ENCODE measurements at places on chromosomes 5 and 9.

DNA sequence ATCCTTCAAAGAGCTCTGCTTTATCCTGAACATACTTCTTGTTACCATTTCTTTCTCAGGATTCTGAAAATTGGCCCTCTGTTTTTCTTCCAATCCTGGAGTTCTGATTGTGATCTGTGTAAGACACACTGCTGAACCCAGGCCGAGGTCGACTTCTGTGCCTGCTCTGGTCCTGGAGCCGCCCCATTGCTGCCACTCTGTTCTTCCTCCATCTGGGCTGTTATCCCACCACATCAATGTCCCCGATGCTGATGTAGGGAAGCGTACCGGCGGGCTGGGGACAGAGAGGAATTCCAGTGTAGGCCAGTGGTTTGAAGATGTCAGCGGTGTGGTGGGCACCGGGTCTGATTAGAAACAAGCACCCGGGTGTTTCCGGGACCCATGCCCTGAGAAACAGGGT, 102.5 kb downstream of the LIFR start:
- no peak for DNase-seq

GRCh38 chr9:93646640-93647178, 70.3 kb downstream of the PHF2 start:
- DNase-seq = no peak

DNA sequence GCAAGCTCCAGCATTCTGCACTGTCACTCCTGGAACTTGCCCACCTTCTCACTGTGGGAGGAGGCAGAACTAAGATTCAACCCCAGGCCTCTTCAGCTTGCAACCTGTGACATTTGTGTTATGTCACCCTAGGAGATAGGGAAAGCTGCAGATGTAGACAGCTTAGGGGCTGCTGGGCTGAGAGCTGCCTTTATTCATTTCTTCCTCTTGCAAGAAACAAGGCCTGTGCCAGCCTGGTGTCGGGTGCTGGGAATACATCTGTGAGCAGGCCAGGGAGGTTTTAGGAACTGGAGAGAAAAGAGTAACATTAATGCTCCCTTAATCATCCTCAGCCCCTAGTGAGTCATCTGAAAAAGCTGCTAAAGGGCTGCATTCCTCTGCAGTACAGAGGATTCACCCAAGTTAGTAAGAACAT, 101.8 kb downstream of the FGF18 start:
- no peak for DNase-seq

DNA sequence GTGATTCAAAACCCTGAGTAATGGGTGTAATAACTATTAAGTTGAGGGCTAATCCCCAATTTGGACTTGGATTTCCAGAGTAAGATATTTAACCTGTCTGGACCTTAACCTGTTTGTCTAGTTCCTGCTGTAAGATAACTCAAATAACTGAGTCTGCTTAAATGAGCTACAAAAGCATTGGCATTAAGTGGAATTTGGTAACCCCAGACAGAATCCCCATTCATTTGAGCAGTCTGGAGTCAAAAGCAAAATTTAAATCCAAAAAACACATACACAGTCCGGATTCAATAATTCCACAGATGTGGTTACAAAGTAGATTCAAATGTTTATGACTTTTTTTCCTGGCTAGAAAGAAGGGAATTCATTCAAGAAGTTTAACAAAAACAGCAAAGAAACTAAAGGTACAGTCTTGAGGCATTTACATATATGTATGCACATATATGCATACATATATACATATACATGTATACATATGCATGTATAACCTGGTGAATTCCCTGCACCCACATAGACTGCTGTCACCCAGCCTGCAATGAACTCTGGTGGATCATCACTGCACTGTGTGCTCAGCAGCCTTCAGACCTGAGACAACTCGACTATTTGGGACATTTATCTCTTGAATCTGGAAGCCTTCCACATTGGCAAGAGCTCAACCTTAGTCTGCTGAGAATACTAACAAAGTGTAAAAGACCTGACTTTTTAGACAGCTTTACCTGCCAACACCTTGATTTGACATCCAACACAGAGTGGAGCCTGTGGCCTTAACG, 205.4 kb downstream of the LURAP1L start:
- no peak for DNase-seq

DNA sequence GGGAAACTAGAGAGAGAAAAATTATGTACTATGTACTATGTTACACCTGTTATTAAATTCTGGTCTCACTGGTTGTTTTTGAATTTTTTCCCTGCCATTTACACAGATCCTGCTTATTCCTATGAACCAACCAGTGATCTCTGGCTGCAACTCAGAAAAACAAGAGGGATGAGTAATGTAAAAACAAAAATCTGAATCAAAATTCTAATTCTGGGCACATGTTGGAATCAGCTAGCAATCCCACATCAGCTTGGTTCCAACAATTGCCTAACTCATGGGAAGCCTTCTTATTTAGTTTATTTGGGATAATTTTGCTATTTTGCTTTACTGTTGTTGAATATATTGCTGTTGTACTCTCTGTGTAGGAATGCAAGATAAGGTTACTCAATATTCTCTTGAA, 78.3 kb downstream of the PLK2 start:
- DNase-seq = no peak

DNA sequence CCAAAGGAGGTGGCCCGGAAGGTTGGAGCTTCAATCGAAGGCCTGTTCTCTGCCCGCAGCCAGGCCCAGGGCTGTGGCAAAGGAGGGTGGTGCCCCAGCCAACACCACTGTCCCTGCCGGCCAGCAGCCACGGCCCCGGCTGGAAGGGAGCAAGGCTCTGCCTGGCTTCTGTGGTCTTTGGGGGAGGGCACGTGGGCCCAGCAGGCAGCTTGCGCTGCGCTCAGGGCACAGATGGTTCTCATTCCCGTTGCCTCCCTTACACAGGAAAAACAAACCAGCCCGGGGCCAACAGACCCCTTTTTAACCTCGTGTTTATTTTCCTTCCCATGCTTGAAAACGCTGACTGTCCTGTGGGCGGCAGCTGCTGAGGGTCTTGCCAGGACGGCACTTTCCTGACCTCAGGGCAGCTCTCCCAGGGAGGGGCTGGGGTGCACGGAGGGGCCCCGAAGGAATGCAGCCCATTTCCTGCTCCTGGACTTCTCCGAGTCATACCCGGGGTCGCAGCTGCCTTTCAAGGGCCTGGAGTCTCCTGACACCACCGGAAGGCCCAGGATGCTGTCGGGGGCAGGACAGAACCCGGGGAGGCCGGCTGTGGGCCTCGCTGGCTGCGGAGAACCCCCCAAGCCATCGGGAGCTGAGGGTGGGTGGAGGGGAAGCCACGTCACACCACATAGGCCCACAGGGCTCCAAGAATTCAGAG, 1.1 kb upstream of the GPSM1 start:
- no peak for DNase-seq

DNA sequence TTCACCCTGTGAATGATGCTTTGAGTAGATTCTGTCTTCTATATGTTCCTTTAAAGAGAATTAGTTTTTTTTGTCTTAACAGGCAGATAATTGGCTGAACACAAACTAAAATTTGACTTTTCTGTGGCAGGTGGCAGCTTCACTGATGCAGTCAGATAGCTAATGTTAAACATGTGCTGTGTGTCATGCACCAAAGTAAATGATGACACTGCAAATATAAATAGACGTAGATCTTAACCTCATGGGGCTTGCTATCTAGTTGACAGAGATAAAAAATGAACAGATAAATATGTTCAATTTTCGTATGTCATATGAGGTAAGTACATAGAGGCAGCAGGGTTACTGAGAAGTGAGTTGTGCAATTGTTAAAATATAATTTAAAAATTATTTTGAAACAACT, 82.7 kb downstream of the PARP8 start:
- no peak for DNase-seq

DNA sequence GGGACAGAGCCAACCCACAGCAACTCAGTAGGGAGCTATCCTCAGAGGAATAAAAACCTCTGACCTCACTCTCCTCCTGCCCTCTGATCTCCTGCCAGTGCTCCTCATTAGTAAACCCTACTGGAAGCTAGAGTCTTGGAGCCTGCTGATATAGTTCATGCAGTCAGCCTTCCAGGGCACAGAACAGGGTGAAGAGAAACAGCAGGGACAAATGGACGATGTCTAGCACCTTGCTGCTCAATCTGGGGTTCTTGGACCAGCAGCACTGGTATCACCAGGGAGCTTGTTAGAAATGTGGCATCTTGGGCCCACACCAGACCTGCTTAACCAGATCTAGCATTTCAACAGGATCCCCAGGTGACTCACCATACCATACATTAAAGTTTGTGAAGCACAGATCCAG, 5.5 kb upstream of the GALNT12 start:
- DNase-seq = no peak

DNA sequence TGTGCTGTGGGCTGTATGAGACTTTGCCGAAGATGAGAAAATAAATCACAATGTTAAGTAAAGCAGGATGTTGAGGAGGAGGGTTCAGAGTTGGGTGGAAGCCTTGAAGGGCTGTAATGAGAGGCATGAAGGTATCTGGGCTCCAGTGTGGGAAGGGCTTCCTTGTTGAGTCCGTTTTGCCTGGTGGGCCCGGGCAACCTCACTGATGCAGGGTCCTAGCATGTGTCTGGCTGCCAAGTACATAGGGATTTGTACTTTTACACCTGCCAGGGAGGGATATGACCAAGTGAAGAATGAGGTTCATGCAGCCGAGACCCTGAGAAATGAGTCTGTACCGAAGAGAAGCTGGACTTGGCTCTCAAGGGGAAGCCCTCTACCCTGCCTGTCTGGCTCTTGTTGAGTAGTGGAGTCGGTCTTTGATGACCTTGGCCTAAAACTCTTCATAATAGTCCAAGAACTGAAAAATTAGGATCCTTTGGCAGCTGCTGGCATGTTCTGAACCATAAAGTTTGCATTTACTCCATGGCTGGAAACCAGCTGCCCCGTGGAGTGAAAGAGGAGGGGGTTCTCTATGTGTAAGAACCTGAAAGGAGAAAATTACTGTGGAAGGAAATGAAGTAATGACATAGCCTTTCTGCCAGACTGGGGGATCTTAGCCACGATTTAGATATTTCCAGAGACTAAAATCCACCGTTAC, 59.0 kb upstream of the DPYSL3 start:
- DNase-seq = no peak

- no peak for DNase-seq
Measured at GRCh38 chr5:112308608-112309007, 110.5 kb downstream of the EPB41L4A start.

DNA sequence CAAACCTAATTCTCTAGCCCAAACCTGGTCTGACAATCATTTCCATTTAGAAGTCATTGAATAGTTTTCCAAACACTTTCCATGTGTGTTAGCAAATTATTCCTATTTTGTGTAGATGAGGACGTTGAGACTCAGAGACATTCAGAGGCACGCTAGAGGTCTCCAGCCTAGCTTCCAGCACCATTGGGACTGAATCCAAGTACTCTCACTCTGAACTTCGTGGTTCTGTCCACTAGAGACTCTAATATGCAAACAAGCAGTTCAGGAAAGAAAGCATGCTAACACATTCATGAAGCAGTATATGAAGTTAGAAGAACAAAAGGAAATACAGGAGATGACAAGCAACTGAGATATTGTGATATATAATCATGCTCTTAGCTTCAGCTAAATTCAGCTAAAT, 354.8 kb downstream of the NTRK2 start:
- DNase-seq = no peak

GRCh38 chr5:54454602-54455001, 897 bp upstream of the HSPB3 start:
- no peak for DNase-seq

DNA sequence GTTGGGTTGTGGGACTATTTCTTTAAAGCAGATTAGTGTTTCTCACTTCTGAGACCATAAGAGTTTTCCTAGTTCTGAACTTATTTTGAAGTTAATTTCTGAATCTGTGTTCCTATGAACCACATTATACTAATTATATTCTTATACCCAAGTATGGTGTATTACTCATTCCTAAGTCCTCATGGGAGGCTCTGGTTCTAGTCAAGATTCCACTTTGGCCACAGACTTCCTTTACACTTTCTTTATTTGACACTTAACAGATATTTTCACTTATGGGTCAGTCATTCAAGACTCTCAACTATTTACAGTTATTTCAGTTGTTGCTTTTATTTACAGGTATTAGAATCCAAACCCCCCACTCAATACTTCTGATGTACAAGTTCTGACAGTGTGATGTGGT, 937.2 kb upstream of the TYRP1 start:
- no peak for DNase-seq

GRCh38 chr5:113264046-113264445, 170.7 kb downstream of the TSSK1B start:
- no peak for DNase-seq

DNA sequence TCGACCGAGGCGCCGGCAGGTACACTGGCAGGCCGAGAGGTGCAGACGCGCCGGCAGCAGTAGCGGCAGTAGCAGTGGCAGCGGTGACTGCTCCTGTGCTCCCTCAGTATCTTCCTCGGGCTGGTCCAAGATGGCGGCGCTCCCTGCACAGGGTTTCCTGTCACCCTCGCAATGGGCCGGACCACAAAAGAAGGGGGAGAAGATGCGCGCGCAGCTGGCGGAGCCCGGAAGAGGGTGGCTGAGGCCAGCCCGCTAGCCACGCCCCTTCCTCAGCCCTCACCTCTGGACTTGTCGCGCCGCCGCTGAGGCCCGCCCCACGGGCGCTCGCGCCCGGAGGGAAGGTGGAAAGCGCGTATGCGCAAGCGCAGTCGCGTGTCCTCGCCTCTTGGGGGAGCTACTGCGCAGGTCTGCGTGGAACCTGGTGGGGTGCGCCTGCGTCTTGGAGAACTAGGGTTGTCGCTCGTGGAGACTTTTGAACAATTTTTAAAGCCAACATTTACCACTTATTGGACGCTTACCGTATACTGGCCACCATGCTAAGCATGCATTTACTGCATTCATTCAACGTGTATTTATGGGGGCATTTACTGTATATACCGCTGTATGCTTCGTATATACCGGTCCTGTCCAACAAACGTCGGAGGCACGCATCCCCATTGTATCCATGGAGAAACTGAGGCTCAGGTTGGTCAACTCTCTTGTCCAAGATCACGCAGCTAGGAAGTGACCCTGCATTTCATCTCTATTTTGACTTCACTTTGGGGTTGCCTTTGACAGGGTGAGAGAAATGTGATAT, at the start of gene RAB14:
Gene RAB14 (minus strand): TSS at position 132 of the 796 bp plus-strand sequence. CDS start 8,457 bp downstream, outside the sequence.
- DNase-seq = peak; percentile 96

DNA sequence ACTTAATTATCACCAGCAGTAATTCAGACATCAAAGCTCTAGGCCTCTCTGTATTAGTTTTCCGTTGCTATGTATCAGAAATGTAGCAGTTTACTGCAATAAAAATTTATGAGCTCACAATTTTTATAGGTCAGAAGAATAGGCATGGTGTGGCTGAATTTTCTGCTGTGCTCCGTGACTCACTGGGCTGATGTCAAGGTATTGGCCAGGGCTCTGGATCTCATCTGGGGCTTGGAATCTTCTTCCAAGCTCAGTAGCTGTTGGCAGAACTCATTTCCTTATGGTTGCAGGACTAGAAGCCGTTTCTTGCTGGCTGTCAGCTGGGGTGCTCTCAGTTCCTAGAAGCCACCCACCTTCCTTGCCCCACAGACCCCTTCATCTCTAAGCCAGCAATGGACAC, 66.3 kb downstream of the PSAT1 start:
- no peak for DNase-seq

DNA sequence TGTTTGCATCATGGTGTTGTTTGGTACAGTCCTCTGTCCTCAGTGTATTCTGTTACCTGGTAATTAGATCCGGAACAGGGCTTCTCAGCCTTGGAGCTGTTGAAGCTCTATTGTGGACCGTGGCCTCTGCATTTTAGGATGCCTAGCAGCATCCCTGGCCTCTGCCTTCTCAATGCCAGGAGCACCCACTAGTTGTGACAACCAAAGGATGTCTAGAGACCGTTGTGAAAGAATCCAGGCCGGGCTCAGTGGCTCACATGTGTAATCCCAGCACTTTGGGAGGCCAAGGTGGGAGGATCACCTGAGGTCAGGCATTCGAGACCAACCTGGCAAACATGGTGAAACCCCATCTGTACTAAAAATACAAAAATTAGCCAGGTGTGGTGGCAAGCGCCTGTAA, 159.6 kb downstream of the CACNA1B start:
- no peak for DNase-seq

GRCh38 chr5:97968346-97968745, 785.3 kb upstream of the RIOK2 start:
- DNase-seq = no peak
